ENCODE measurements at places on chromosomes 7 and 10.

- DNase-seq: no peak
These were observed 321.4 kb upstream of the MEOX2 start for GRCh38 chr7:16007911-16008310.

GRCh38 chr7:129644634-129645230 lies 33.2 kb downstream of the NRF1 start:
- no peak for DNase-seq

- DNase-seq: no peak
These were observed 89.0 kb upstream of the PHYHIPL start for GRCh38 chr10:59087486-59087885.

GRCh38 chr10:34789966-34790506 lies 25.1 kb downstream of the PARD3 start:
- no peak for DNase-seq

DNA sequence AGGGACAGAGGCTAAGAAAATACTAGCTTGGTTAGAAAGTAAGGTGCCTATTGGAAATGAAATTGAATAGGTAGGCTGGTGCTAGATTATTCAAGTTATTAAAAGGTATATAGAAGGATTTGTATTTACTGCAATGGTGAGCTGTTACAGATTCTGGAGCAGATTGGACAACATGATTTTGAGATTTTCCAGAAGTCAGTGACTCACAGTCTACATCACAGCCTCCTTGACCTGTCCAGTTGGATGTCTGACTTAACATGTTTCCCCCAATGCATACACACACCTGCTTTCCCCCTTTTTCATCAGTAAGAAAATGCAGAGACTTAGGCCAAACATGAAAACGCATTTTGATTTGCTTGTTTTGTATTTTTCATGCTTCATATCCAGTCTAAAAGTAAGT lies 33.4 kb downstream of the STARD3NL start:
- DNase-seq: no peak

DNA sequence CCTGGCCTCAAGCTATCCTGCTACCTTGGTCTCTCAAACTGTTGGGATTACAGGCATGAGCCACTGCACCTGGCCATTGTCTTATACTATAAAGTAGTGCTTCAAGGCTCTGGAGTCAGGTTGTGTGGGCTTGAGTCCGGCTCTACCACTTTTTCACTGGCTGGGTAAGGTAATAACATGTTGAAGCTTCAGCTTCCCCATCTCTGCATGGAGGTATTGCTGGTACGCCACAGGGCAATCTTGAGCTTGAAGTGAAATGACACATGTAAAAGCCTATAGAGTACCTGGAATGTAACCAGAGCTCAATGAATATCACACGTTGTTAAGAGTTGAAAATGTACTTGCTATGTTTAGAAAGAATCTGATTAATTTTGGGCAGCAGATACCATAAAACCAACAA lies 120.8 kb downstream of the POU6F2 start:
- DNase-seq: no peak

DNA sequence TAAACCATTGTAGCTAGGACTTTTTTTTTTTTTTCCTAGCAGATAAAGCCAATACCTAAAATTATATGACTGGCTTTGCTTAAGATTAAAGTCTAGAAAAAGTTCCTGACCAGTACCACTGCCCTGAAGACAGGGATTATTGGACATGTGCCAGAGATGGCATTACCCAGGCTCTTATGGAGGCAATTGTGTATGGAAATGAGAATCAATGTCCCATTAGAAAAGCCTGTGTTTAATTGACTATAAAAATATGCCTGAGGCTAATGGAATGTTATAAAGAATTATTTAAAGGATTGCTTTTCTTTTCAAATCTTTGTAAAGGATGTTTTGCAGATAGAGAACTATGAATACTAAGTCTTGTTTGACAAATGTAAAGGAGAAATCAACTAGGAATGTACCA lies 196.7 kb downstream of the ANK3 start:
- no peak for DNase-seq

GRCh38 chr10:92849234-92849525 lies 860 bp downstream of the EXOC6 start:
- no peak for DNase-seq

GRCh38 chr7:36658335-36659171 lies 65.7 kb downstream of the AOAH start:
- DNase-seq: no peak

DNA sequence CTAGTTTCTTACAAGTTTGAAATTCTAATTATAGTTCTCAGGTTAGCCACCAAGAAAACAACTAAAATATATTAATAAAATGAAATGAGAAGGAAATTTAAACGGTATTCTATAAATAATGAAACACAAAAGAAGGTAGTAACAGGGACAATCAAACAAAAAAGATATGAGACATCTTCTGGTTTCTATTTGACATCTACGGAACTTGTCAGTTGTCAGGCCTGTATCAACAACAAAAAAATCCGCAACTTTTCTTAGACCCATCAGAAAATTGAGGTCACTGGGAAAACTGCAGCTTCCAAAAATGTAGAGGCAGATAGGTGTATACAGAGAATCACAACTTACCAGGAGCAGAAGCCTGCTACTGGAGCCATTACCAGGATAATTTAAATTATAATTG lies 70.6 kb downstream of the ZPBP start:
- DNase-seq: no peak

DNA sequence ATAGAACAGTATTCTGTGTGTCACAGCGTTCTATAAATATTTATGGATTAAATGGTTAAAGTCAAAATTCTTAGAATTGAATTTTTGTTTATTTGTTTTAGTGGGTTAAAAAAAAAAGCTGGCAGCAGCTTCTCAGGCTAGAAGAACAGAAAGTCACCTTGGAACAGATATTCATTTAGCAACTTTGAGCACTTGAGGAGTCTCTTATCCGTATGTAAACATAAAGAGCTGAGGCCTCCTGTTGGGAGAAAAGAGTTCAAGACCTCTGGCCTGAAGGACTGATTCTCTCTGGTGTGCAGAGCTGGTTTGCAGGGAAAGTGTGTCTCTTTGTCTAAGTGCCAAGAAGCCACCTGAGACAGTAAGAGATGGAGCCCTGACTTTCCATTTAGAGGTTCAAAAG lies 109.9 kb downstream of the HERPUD2 start:
- DNase-seq: no peak

GRCh38 chr10:132915411-132915810 lies 27.0 kb downstream of the CFAP46 start:
- DNase-seq: no peak

GRCh38 chr10:37563715-37564108 lies 293.7 kb downstream of the ZNF248 start:
- no peak for DNase-seq

DNA sequence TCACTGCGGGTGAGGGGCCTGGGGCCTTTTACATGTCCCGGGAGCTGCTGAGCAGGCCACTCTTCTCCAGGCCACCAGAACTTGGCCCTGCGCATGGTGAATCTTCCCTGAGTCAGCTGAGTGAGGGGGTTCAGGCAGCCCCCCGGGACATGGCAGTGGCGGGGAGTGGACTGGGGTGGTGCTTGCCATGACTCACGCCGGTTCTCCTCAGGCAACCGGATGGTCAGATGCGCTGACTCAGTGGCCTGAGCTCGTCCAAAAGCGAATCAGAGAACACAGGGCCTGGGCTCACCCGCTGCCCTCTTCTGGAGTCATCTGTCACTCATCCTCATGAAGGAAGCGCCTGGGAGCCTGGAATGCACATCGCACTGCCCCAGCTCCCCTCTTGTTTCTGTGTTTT lies 33.5 kb downstream of the HTRA1 start:
- DNase-seq: no peak

- DNase-seq: no peak
These were observed 236.1 kb upstream of the GLI3 start for GRCh38 chr7:42473099-42473498.

DNA sequence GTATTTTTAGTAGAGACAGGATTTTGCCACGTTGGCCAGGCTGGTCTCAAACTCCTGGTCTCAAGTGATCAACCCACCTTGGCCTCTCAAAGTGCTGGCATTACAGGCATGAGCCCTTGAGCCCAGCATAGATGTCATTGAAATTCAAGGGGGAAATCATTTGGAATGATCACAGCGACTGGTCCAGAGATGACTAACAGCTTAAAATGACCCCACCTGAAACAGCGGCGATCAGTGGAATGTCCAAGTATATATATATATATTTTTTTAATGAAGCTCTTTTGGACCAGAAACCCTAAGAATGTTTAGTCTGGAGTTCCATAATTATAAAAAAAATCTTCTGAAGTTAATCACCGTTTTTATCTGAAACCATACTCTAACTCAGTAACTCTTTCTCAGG lies 12.5 kb upstream of the AKR1E2 start:
- no peak for DNase-seq

GRCh38 chr7:93972029-93972725 lies 32.0 kb downstream of the BET1 start:
- DNase-seq: no peak

GRCh38 chr10:63319231-63319630 lies 146.5 kb downstream of the JMJD1C start:
- no peak for DNase-seq

- DNase-seq: no peak
These were observed 44.6 kb upstream of the DLG5 start for GRCh38 chr10:77970869-77971803.

DNA sequence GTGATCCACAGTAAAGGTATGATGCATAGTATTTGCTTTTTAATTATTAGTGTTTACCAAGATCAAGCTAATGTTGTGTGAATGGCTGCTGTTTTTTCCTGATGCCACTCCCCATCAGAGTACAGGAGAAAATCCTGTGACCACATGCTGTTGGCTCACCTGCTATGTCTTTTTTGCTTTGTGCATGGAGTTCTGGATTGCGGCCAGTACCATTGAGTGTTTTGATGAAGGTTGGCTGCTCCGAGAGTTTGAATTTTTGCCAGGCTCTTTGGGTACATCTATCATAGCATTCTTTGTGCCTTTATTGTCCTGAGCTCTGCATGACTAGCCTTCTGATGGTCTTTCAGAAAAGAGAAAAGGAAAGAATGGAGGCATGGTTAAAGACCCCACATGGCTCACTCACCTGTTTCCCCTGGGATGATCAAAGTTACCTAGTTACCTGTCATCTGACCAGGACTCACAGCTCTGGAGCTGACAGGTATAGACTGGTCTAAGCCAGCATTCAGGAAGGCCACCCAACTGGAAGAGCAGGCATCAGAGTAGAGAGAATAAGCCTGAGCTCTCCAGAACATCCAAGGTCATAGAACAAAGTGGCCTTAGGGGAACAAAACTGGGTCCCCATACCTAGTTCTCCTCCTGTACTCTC lies 11.8 kb upstream of the SGPL1 start:
- DNase-seq: no peak

DNA sequence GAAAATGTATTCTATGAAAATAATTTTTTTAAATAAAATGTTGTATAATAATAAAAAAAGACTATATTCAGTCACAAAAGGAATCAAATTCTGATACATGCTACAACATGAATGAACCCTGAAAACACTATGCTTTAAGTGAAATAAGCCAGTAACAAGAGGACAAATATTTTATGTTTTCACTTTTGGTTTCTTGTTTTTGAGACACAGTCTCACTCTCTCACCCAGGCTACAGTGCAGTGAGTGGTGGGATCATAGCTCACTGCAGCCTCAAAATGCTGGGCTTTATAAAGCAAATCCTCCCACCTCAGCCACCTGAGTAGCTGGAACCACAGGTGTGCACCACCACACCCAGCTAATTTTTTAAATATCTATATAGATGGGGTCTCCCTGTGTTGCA lies 64.2 kb downstream of the CNOT4 start:
- DNase-seq: no peak

DNA sequence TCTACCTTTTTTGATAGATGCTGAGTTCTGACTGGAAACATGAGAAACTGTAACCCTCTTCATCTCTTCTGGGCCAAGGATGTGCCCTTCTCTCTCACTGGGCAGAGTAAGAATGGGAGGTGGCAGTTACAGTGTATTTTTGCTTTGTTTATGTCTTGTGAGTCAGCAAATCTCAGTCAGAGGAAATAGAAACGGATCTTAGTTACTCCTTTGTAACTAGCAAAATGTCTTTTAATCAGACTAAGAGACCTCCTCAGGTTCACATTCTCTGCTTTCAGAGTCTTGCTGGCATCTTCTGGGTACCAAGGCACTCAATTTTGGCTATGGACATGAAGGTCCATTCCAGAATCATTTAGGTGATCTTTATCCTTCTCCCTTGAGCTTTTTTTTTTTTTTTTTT lies 70.9 kb downstream of the HHEX start:
- DNase-seq: no peak

GRCh38 chr10:85315657-85316056 lies 987.3 kb downstream of the CCSER2 start:
- no peak for DNase-seq

DNA sequence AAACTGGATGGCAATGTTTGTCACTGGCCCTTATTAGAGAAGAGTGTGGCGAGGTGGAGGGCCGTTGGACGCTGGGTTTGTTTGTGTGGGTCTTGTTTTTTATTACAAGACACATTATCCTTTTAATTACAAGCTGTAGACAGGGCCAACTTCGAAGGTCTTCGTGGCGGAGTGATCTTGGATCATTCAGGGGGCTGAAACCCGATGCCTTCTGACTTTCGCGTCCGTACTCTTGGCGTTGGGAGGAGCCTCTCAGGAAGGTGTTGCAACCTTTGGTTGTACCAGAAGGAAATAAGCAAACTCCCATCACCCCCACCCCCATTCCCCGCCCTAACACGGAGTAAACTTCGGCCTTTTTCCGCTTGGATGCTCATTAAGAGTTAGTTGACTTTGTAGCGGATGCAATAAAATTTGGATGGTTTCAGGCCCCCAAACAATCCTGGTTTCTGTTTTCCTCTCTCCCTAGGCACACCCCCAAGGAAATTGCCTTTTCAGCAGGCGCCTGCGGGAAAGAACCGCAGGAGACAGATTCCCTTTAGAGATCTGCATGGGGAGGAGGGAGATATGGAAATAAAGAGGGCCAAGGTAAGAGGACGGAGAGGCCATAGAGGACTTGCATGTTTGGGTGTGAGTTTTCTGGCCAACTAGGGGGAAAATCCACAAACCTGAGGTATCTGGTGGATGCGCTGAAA lies 294.5 kb upstream of the NFE2L3 start:
- no peak for DNase-seq

- DNase-seq: no peak
These were observed 26.3 kb upstream of the IFRD1 start for GRCh38 chr7:112423987-112424386.

DNA sequence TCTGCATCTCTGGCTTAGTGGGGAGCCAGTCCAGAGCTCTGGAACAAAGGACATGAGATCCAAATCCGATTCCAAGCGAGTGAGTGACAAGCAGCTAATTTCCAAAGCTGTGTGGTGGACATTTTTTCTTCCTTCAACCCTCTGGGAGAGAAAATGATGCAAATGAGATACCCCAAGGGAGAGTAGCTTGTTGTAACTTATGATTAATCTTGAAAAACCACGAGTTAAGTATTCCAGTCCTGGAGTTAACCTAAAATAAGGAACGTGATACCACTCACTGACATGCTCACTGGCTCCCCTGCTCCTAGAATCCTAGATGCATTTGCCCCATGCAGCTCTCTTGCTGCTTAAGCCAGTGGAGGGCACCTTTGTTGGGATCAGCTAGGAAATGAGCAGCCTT lies 116.0 kb upstream of the HABP2 start:
- no peak for DNase-seq

GRCh38 chr7:149598721-149599308 lies 101.2 kb upstream of the ZNF746 start:
- no peak for DNase-seq
